Neural crest cell (in vitro differentiated cells): ENCODE measurements at places on chromosomes 1 and 21. TPM values are rescaled to one million over a fixed set of nuclear protein-coding genes. Genes with fewer than 3 reads are reported as not detected.

The LCE1B gene
- not detected in 2 replicates for total RNA-seq

The TACSTD2 gene
- not detected in 2 replicates for total RNA-seq

The PPP1R15B gene
- 45.8 and 46.6 TPM in 2 replicates for total RNA-seq

The AMY1A gene
- total RNA-seq = not detected in 2 replicates

The DIO1 gene
- not detected in 2 replicates for total RNA-seq

The PLPPR4 gene
- 0.09 TPM in 1 of 2 replicates, not detected in the other for total RNA-seq

DNA sequence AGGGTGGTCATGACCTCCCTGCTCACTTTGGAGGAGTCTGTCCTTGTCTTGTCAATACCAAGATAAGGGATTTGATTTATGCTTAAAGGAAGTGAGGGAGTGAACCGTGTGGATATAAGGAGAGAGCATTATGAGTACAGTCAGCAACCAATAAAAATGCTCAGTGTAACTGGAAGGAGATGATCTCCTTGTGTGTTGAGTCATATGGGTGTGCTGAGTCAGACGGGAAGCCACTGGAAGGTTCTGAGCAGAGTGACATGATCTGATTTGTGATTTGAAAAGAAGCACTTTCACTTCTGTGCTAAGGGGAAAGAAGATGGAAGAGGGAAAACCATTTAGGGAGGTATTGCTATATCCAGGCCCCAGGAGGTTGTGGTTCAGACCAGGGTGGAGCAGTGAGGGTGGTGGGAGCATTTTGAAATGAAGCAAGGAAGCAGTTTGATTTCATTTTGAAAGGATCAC, 2.5 kb upstream of the BCL10 start:
- H3K4me3 ChIP-seq = peak overlapping the region; percentile 10
- peaks cover 30% of the 10 kb centered on the region for H3K27me3 ChIP-seq
- no peak overlapping the region for H3K27ac ChIP-seq
- H3K36me3 ChIP-seq = no peaks in the 10 kb centered on the region
- H3K4me1 ChIP-seq = peaks cover 23% of the 10 kb centered on the region
- DNase-seq = no peak

DNA sequence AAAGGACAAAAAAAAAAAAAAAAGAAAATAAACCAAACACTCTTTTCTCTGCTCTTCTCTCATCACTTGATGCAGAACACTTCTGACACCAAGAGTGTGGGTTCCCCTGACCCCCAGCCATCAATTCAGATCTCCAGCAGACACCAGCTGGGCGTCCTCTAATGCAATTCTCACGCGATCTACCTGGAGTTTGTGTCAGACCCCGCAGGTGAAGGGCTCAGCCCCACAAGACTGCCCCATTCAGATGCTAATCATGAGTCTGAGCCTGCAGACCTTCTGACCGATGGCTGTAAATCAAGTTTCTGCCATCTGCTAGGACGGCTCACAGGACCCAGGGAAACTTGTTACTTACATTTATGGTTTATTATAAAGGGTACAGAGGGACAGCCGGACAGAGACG, 133.6 kb upstream of the C1orf174 start:
- H3K4me3 ChIP-seq = no peak overlapping the region
- H3K4me1 ChIP-seq = peaks cover 4% of the 10 kb centered on the region
- H3K27me3 ChIP-seq = peaks cover 37% of the 10 kb centered on the region

DNA sequence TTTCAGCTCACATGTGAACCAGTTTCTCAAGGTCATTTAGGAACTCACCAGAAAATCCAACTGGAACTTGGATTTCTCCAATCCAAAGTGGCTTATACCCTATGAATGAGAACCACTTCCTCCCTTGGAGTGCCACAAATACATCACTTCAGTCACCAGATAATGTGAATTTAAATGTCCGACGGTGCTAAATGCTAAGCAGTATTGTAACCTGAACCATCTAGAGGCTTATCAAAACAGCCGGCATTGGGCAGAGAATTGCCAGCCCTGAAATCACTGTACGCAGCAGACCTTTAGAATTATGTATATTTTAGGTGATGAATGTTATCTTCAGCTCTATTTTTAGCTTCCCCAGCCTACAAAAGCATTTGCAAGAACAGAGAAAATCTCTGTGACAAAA, 76.8 kb upstream of the COX20 start:
- H3K36me3 ChIP-seq = no peaks in the 10 kb centered on the region
- no peak for DNase-seq
- H3K27me3 ChIP-seq = no peaks in the 10 kb centered on the region
- H3K4me3 ChIP-seq = no peak overlapping the region
- no peak overlapping the region for H3K27ac ChIP-seq

DNA sequence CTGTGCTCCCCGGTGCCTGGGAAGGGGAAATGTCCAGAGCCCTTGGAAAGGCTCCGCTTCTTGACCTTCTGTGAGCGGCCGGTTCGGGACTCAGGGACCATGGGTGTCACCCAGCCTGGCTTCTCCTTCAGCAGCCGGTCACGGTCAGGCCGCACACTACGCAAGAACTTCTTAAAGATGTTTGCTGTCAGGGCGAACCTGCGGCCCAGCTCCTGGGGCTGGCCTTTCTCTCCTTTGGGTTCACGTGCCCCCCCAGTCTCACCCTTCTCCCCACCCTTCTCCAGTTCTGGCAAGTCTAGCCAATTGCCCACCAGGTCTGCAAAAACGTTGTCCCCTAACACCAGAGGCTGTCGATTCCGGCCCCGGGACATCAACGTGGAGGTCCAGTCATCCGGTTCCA, 12.1 kb downstream of the INKA2 start:
- H3K36me3 ChIP-seq = no peaks in the 10 kb centered on the region
- DNase-seq = no peak
- no peak overlapping the region for H3K4me3 ChIP-seq
- H3K4me1 ChIP-seq = peaks cover 29% of the 10 kb centered on the region
- no peak overlapping the region for H3K27ac ChIP-seq
- H3K27me3 ChIP-seq = peaks cover 2% of the 10 kb centered on the region

GRCh38 chr1:185774394-185774793, 40.2 kb downstream of the HMCN1 start:
- peaks cover 35% of the 10 kb centered on the region for H3K4me1 ChIP-seq
- no peak for DNase-seq
- H3K36me3 ChIP-seq = peaks cover 6% of the 10 kb centered on the region
- no peak overlapping the region for H3K4me3 ChIP-seq
- H3K27ac ChIP-seq = no peak overlapping the region
- H3K27me3 ChIP-seq = no peaks in the 10 kb centered on the region

- H3K36me3 ChIP-seq = peaks cover 4% of the 10 kb centered on the region
- no peak for DNase-seq
- H3K4me1 ChIP-seq = peaks cover 31% of the 10 kb centered on the region
- peaks cover 3% of the 10 kb centered on the region for H3K27me3 ChIP-seq
- peak overlapping the region; percentile 21 for H3K4me3 ChIP-seq
- H3K27ac ChIP-seq = no peak overlapping the region
Measured at GRCh38 chr1:3902111-3902511, 2.0 kb upstream of the C1orf174 start.

DNA sequence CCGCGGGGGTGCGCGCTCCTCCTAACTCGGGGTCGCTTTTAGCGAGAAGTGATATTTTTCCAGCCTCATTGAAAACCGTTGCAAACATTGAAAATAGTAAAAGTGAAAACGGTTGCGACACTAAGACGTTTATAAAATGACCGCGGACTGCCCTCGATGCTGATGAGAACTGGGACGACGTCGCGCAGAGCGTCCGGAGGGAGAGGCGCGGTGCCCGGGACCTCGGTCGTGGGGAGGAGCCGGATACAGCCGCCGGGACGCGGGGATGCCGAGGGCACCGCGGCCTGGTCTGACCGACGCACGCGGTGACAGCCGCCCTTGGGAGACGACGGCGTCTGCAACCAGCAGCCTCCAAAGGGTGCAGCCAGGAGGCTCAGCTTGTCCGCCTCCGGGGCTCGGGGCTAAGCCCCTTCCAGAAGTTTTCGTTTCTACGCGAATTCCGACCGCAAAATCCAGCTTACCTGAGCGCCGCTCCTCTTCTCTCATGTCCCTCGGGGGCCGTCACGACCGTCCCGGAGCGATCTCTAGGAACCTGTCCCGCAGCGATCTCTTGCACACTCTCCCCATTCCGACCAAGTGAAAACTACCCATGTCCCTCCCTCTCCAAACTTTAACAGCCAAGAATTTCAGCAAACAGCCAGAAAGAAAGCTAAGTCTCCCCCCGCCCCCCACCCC, 144.4 kb upstream of the ETS2 start:
- no peak overlapping the region for H3K27ac ChIP-seq
- H3K4me3 ChIP-seq = peak overlapping the region; percentile 74
- no peaks in the 10 kb centered on the region for H3K36me3 ChIP-seq
- peaks cover 10% of the 10 kb centered on the region for H3K4me1 ChIP-seq
- DNase-seq = peak; percentile 20

- no peak overlapping the region for H3K4me3 ChIP-seq
- no peak overlapping the region for H3K27ac ChIP-seq
- no peaks in the 10 kb centered on the region for H3K27me3 ChIP-seq
- H3K36me3 ChIP-seq = peaks cover 42% of the 10 kb centered on the region
- no peaks in the 10 kb centered on the region for H3K4me1 ChIP-seq
- DNase-seq = no peak
Measured at GRCh38 chr1:43673261-43673660, 23.3 kb downstream of the KDM4A start.

DNA sequence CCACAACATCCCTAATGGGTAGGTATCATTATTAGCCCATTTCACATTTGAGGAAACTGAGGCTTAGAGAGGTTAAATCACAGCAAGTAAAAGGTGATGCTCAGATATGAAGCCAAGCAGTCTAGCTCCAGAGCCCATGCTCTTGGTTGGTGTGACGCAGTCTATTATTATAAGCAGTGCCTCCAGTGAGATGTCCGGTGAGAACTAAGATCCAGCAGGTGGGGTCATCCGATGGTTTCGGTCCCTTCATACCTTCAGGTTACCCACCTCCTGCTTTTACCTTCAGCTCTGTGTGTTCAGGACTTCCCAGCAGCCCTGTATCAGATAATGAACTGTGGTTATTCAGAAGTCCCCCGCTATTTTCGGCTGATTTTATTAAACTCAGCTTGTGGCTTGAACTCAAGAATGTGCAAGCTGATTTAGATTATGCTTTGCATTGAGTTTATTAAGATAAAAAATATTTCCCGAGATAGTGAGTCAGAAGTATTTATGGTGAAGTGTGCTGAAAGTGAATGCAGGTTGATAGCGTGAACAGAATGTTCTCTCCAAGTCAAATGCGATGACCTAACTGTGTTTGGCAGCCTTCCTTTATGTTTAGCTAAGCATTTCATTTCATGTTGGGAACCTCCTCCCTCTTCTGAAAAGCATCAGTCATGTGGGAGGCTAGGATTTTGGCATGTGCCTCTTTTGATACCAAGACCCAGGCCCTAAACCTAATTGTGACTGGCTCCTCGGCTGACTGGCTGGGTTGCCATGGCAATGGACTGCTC, 160.9 kb upstream of the UBE2U start:
- H3K4me1 ChIP-seq = peaks cover 45% of the 10 kb centered on the region
- H3K27ac ChIP-seq = no peak overlapping the region
- no peaks in the 10 kb centered on the region for H3K27me3 ChIP-seq
- peaks cover 3% of the 10 kb centered on the region for H3K36me3 ChIP-seq

- no peaks in the 10 kb centered on the region for H3K27me3 ChIP-seq
- DNase-seq = no peak
- no peak overlapping the region for H3K4me3 ChIP-seq
- peaks cover 4% of the 10 kb centered on the region for H3K4me1 ChIP-seq
- H3K27ac ChIP-seq = no peak overlapping the region
Measured at GRCh38 chr21:37558676-37559211, 192.2 kb downstream of the DYRK1A start.

- DNase-seq = no peak
- peaks cover 50% of the 10 kb centered on the region for H3K4me1 ChIP-seq
- peak overlapping the region; percentile 29 for H3K27ac ChIP-seq
- peaks cover 10% of the 10 kb centered on the region for H3K36me3 ChIP-seq
- H3K27me3 ChIP-seq = peaks cover 11% of the 10 kb centered on the region
Measured at GRCh38 chr1:42961312-42962091, 2.8 kb upstream of the SLC2A1 start.

GRCh38 chr1:109760581-109761226, 3.0 kb downstream of the EPS8L3 start:
- no peaks in the 10 kb centered on the region for H3K36me3 ChIP-seq
- H3K4me1 ChIP-seq = no peaks in the 10 kb centered on the region
- no peaks in the 10 kb centered on the region for H3K27me3 ChIP-seq
- no peak overlapping the region for H3K27ac ChIP-seq

- no peak overlapping the region for H3K4me3 ChIP-seq
- H3K27me3 ChIP-seq = no peaks in the 10 kb centered on the region
- no peak overlapping the region for H3K27ac ChIP-seq
Measured at GRCh38 chr21:42939582-42940413, 14.4 kb upstream of the ERVH48-1 start.

DNA sequence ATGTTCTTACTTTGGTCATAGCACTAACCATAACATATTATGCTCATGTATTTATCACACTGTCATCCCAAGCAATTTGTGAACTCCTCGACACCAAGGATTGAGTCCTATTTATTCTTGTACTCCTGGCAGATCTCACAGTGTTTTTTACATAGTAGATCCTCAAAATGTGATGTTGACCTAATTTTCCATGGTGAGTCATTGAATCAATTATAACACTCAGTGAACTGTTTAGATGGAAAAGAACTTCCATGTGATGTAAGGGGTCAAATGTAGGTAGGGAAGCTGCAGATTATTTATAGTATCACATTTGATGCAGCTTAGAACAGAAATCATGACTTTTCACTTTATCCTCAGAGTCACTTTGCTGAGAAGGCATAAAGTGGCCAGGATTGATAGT, 281.9 kb upstream of the ADAMTS5 start:
- H3K4me3 ChIP-seq = no peak overlapping the region
- H3K36me3 ChIP-seq = no peaks in the 10 kb centered on the region
- DNase-seq = no peak
- no peaks in the 10 kb centered on the region for H3K4me1 ChIP-seq
- H3K27me3 ChIP-seq = no peaks in the 10 kb centered on the region

DNA sequence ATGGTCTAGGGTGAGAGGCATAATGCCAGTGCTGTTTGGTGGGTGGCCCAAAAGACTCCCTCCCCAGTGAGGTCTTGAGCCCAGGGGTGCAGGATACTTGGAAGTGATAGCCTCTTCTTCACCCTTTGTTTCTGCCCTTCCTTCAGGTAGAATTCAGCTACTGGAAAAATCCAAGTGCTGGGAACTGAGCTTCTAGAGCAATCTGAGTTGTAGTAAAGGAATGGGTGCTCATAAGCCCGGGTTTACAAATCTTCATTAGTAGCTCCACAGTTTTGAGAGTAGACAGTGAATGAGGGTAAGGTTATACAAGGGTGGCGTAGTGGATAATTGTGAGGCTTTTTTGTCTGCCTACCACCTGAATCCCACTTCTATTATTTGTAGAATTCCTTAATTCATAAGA, 29.2 kb upstream of the CD84 start:
- H3K27me3 ChIP-seq = peaks cover 23% of the 10 kb centered on the region
- H3K36me3 ChIP-seq = no peaks in the 10 kb centered on the region
- no peak overlapping the region for H3K27ac ChIP-seq
- H3K4me1 ChIP-seq = no peaks in the 10 kb centered on the region
- no peak overlapping the region for H3K4me3 ChIP-seq
